Skin of body (tissue), 3 donors: ENCODE measurements at places on chromosomes 5 and 9.
A peak's percentile ranks its signal among the peaks of the same experiment; 100 is the strongest.

DNA sequence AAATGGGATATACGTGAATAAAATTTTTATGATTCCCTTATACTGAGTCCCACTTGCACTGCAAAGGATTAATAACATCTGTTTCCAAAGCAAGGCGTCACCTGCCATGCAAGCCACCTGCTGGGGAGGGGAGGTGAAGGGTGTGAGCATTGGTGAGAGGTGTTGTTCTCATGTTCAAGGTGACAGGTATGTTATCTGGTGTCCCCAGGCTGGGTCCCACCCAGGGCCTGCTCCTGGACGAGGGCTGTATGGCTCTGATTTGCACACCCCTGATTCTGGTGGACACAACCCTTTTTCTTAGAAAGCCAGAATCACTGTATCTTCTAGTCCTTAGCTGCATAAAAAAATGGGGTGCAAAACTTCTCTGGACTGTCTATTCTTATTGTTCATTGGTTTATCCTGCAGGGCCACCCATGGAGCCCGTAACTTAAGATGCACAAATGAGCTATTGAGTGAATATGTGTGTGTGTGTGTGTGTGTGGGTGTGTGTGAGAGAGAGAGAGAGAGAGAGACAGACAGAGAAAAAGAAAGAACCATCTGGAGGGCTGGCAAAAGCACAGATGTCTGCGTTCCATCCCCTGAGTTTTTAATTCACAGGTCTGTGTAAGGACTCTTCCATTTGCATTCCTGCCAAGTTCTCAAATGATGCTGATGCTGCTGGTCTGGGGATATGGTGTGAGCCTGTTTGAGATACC lies 53.7 kb downstream of the SYK start:
- no peak for DNase-seq

DNA sequence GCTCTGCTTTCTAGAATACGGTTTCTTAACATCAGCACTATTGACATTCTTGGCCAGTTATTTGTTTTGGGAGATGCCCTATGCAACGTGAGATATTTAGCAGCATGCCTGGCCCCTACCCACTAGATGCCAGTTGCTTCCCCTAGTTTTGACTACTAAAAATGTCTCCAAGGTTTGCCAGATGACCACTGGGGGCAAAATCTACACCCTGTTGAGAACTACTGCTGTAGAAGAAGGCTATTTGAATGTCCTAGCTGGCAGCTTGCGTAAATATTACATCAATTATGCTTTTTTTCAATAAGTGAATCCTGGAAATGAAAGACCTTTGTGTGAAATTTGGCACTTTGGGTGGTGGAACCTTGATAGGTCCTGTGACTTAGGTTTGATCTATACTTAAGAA lies 5.0 kb downstream of the NCBP1 start:
- DNase-seq: no peak

DNA sequence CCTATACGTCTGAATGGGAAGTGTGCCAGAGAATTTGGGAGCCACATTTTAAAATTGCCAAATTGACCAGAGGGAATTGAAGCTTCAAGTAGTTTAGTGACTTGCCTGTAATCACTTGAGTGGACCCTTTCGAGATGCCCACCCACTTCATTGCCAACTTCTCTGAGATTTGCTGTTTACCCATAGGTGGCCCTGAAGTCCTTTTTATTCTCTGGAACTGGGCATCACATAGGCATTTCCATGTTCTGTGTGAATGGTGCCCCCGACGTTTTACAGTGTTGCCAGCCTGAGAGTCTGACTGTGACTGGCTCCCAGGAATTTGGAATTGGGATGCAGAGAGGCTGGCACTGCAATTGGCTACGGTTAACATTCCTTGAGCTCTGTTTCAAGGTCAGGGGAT lies 158.6 kb downstream of the SEMA6A start:
- no peak for DNase-seq

GRCh38 chr9:92749071-92749933 lies 15.3 kb downstream of the BICD2 start:
- no peak for DNase-seq

GRCh38 chr9:129836311-129837007 lies 1.2 kb downstream of the USP20 start:
- DNase-seq: no peak

GRCh38 chr5:108687595-108688200 lies 60.0 kb upstream of the FER start:
- DNase-seq: no peak

- DNase-seq: no peak
Observed at GRCh38 chr5:154630410-154630809, 124.8 kb upstream of the LARP1 start.

- DNase-seq: no peak
Observed at GRCh38 chr9:125296843-125297372, 35.3 kb downstream of the GAPVD1 start.

- no peak for DNase-seq
Observed at GRCh38 chr5:177524539-177524900, 7.8 kb upstream of the DDX41 start.

DNA sequence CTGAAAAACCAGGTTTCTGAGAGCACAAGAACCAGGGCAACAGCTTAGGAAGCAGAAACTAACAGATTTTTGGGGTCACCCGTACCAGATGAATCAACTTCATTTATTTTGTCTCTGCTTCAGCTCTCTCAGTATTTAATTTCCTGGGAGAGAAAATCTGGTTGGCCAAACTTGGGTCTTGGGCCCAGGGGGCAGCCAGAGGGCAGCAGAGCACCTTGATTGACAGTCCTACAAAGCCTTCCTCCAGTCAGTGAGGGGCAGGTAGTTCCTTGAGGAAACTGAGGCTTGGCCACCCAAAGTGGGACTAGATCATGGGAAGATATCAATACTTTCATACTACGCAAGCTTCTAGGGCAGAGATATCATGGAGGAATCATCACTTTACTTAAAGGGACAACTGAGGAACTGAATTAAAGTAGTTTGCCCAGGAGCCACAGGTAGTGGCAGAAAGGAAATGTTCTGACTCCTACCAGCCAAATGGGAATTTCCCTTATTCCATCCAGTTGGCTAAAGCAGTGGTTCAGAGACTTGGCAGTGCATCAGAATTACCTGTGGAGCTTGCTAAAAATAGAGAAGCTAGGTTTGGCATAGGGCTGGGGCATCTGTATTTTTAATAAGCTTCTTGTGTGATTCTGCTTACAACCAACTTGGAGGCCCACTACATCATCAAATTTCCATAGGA lies 21.5 kb upstream of the ARHGAP26 start:
- no peak for DNase-seq

- DNase-seq: no peak
Observed at GRCh38 chr5:135349451-135349850, 49.6 kb downstream of the MACROH2A1 start.

GRCh38 chr5:98391921-98392625 lies 381.4 kb upstream of the RGMB start:
- DNase-seq: no peak

- DNase-seq: no peak
Observed at GRCh38 chr5:24161559-24161958, 483.2 kb downstream of the CDH10 start.

GRCh38 chr5:6752236-6752635 lies 39.0 kb downstream of the TENT4A start:
- no peak for DNase-seq

- no peak for DNase-seq
Observed at GRCh38 chr9:4327504-4328191, 27.8 kb upstream of the GLIS3 start.

GRCh38 chr5:773517-774264 lies 10.8 kb downstream of the ZDHHC11B start:
- DNase-seq: no peak

DNA sequence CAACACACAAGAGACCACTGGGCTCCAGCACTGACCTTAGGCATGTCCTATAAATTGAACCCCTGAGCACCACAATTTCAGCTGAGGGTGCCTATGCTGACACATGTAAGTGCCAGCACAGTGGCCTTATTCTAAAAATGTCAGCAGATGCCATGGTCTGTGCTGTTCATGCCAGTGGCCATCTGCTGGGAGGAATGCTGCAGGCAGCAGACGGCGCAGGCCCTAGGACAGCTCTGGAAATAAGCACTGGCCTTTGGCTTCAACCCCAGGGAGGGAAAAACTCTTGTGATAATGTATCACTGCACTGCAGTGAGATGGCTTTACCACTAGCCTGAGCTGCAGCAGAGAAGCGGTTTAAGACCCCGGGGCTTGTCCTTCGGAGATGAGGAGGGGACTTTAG lies 98.5 kb downstream of the SYK start:
- no peak for DNase-seq

- DNase-seq: peak; percentile 34
Observed at GRCh38 chr9:106869458-106869857, 6.5 kb downstream of the ZNF462 start.

- no peak for DNase-seq
Observed at GRCh38 chr5:169128679-169129078, 172.3 kb downstream of the SLIT3 start.

DNA sequence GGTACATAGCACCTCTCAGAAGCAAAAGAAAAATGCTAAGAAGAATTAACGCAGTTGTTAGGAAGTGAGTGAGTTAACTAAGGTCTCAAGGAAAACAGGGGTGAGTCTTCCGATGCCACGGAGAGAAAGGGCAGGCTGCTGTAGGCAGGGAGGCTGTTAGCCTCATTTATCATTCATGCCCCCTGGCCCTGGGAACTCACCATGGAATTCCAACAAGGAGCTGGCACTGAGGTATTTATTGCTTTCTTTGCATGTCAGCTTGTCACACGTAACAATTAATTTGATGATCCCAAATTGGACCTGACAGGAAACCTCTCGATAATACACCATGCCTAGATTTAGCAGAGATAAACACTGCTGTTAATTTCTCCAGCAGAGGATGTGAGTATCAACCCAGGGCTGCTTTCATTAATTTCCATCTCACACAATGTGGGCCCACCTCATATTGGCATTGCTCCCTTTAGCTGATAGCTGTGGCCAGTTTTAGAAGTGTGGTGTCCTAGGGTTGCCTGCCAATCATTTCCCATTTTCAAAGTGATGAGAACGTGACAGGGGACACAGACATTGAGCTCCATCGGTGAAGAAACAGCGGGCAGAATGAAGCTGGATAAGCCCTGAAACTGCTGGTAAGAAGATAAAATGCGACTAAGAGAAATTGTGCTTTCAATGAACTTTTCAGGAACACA lies 45.3 kb downstream of the DAP start:
- DNase-seq: no peak

DNA sequence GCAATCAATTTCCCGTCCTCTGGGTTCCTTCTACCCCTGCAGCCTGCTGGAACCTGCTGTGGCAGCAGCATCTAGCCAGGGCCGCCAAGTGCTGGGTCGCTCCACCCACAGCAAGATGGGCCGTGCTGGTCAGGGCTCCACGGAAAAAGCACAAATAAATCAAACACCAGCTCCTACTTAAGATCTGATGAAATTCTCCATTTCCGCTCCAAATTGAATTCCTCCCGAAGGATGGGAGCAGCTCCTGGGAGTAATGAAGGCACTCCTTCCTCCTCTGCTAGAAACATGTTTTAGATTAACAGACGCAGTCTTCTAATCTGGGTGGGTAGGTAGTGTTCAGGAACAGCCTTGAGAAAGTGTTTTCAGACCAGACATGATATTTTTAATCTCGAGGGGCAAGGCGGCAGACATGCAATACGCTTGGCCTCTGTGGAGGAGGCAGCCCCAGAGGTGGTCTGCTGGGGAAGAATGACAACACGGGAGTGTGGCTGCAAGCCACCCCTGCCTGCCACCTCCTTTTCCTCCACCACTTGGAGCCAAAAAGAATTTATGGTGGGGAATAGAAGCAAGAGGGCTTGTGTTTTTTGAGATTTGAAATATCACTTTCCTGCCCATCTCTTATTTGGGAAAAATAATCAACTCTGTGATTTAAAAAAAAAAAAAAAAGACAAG lies 194.1 kb downstream of the AOPEP start:
- DNase-seq: peak; percentile 43

- DNase-seq: no peak
Observed at GRCh38 chr5:169114466-169115065, 186.4 kb downstream of the SLIT3 start.

DNA sequence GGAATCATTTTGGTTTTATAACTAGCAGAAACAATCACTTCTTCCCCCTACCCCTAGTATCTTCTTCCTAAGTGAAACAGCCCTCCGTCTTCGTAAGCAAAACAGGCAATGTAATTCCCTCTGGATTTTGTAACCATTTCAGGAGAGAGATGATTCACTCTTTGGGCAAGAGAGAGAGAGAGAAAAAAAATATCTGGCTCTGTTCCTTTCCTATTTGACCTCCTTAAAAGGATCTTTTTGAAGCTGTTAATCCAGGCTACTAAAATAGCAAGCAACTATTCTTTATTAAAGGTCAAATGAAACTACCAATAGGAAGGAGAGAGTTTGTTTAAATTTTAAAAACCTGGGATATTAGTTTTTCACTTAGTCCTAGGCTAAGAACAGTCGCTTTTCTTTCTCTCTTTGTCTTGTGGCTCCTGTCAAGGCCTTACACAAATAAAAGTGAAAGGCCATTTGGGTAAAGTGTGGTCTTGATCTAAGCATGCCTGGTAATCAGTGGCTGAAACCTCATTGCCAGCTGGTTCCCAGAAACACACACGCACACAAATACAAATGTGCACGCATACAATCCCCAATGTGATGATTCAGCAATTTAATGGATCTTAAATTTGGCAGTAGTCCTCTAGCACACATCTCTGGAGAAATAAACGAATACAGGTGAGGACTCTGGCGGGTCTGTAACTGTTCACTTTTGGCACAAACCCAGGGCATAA lies 70.2 kb downstream of the PRUNE2 start:
- DNase-seq: no peak

DNA sequence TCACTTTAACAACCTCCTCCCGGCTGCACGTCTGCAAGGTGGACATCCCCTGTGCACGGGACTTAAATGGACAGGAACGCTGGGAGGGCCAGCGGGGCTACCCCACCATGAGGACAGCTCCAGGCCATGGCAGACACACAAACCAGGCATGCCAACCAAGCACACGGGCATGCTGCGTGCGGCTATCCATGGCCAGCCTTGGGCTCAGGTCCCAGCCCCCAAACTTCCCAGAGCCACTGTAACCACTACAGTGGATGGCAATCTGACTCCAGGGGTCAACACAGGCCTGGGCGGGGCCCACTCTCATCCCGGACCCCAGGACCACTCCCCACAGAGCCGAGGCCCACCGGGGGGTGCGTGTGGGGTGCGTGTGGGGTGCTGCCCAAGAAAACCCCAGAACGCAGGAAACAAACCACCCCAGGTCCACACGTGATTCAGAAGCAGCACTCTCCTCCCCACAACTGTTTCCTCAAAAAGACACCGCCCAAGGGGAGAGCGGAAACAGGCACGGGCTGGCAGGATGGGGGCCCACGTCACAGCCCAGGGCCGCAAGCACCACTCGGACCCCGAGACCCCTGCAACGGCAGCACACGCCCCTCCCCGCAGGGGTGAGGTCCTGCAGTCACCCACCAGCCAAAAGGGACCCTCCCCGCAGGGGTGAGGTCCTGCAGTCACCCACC lies 7.4 kb downstream of the SLC12A7 start:
- no peak for DNase-seq
